ENCODE measurements at places on chromosomes 2 and 18.

- no peak for DNase-seq
Observed at GRCh38 chr18:42606886-42607495, 508.5 kb downstream of the RIT2 start.

GRCh38 chr2:190599546-190600220 lies 49.2 kb upstream of the NAB1 start:
- DNase-seq, result no peak

GRCh38 chr18:34928088-34928753 lies 113.0 kb upstream of the MAPRE2 start:
- no peak for DNase-seq

DNA sequence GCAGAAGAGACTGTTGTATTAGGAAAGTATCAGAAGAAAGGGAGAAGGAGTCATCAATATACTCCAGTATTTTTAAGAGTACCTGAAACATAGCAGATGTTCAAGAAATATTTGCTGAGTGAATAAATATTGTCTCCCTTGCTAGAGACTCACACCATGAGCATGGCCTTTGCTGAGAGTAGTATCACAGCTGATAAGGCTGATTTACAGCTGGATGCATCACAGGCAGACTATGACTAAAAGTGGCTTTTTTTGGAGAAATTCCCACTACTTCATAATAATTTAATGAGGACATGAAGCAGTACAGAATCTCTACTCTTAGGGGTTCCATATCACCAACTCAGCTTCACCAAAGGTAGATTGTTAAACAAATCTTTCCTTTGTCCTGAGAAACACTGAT lies 373.3 kb downstream of the RBM43 start:
- DNase-seq, result no peak

GRCh38 chr2:45577441-45577840 lies 33.6 kb downstream of the SRBD1 start:
- DNase-seq, result no peak

- DNase-seq, result no peak
Observed at GRCh38 chr2:66460031-66460430, 25.1 kb downstream of the MEIS1 start.

GRCh38 chr18:47100212-47100831 lies 50.0 kb downstream of the HDHD2 start:
- DNase-seq, result peak; percentile 26

DNA sequence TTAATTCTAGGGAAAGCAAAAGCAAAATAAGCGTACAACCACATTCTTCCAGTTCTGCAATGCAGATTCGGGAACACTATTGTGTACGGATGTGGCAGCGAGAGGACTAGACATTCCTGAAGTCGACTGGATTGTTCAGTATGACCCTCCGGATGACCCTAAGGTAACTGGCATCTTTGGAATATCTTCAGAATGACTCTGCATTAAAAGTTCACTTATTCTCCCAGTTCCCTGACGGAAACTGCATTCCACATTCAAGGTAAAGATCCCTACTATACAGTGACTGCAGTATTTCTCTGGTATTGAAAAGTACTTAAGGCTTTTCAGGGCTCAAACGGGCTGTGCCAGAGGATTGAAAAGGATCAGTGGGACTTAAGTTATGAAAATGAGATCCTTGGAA lies 10.9 kb downstream of the DDX18 start:
- no peak for DNase-seq

- DNase-seq, result no peak
Observed at GRCh38 chr2:67057901-67058703, 339.0 kb upstream of the ETAA1 start.

DNA sequence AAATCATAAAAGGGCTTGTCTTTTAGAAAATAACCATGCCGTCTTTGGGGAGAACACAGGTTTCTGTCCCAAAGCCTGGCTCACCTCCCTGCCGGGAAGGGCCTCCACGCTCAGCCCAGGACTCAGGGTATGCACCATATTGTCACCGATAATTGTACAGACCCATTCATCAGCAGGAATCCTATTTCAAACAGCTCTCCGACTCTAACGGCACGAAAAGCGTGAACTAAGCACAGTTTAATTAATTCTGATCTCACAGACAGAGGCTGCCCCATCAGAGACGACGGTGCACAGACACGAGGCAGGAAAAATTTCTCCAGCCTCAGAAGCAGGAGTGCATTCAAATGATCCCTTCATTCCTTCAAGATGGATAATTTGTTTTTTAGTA lies 276.2 kb downstream of the MYCN start:
- DNase-seq, result no peak

GRCh38 chr2:220033546-220033945 lies 406.1 kb downstream of the SLC4A3 start:
- DNase-seq, result no peak

- DNase-seq, result peak; percentile 26
Observed at GRCh38 chr2:20448246-20448976, 1.5 kb downstream of the RHOB start.

DNA sequence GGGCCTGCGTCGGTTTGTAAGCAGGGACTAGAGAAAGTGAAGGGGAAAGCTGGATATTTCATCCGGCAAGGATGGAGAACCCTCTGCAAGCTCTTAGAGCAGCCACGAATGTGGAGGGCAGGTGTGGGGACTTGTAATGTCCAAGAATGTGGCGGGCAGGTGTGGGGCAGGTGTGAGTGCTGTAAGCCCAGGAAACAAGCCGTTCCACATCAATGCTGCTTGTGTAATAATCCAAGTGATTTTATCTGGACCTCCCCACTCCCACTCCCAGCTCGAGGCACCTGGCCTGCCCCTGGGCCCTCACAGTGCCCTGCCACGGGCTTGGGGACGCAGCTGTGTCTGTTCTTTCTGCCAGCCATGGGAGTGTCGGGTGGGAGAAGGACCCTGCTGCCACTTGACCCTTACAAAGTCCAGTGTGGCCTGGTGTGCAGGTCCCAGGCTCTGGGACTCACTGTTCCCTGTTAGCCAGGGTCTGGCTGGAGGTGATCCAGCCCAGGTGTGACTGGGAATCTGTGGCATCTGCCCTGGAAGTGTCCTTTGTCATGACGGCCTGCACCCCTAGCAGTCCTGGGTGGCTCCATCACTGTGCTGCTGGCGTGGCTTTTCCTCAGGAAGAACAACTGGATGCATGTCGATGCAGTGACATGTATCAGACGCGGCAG lies 42.8 kb downstream of the SOX11 start:
- DNase-seq, result no peak

DNA sequence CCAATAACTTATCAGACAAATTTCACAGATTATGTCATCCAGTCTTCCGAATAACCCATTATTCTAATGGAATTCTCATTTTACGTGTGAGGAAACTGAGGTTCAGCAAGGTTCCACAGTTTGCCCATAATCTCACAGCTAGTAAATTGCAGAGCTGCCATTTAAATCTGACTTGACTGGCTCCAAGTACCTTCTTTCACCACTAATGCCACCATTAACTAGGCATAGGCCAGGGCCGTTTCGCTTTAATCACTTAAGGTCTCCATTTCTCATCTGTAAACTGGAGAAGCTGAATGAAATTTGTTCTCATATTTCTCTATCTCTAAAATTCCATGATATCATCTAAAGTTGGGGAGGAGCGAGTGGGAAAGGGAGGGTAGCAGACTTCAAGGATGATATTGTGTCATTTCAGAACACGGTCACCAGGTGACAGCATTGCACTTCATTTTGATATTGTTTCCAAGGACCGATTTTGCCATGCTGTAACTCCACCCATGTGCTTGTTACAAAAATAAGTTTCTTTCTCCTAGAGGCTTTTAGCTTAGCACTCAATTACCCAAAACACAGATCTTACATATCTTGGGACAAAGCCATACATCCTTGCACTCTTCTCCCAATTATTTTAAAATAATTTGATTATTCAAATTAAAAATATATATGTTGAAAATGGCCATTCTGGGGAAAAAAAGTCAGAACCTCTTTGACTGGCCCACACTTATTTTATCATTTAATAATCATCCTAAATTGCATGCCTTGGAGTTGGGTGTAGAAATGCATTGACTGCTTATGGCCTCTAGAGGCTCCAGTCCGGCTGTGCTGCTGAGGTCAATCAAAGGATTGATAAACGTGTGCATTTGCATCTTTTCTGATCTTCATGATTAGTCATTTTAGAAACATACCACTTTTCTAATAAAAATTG lies 123.8 kb downstream of the AKAIN1 start:
- DNase-seq, result peak; percentile 4

DNA sequence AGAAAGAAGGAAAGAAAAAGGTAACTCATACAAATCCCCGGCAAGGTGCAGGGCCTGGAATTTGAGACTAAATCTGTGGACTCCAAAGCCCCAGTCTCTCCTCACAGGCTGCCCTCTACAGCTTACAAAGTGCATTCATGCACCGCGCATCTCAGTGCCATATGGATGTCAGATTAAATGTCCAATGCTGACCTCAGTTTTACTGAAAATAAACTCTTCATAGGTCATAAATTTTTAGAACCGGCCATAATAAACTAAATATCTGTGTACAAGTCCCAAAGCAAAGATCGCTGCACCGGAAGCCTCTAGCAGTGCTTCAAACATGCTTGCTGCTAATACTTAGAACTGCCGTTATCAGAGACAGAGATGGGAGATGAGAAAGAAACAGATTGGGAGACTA lies 17.7 kb downstream of the ST6GAL2 start:
- DNase-seq, result no peak

GRCh38 chr2:73985308-73986084 lies 786 bp downstream of the TET3 start:
- DNase-seq, result peak; percentile 36

GRCh38 chr18:79867666-79868065 lies 69.9 kb downstream of the KCNG2 start:
- DNase-seq, result no peak

DNA sequence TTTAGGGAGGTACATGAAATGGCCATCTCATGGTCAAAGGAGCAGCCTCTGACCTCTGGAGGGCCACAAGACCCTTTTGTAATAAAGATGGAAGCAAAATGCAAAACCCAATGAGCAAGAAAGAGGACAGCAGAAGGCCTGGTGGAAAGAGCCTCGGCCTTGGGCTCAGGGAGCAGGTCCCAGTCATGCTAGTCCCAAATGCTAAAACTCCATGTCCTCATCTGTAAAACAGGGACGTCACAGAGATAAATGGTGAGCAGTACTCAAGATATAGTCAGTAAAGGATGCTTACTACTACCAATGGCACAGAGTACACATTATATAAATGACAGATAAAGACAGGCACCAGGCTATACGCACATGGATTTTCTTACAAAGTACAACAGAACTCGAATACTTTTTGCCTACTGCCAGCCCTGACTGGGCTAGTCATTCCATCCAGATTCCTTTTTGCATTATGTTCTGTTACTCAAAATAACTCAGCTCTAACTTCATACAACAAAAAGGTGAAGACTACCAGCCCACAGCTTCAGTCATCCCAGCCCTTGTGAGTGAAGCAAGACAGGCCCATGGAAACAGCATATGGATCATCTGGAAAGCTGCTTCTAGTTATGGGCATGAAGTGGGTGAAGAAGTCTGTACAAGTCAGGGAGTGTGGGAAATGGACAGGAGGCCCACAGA lies 64.9 kb upstream of the TFCP2L1 start:
- no peak for DNase-seq

GRCh38 chr2:100924122-100924519 lies 78.0 kb upstream of the RPL31 start:
- no peak for DNase-seq

DNA sequence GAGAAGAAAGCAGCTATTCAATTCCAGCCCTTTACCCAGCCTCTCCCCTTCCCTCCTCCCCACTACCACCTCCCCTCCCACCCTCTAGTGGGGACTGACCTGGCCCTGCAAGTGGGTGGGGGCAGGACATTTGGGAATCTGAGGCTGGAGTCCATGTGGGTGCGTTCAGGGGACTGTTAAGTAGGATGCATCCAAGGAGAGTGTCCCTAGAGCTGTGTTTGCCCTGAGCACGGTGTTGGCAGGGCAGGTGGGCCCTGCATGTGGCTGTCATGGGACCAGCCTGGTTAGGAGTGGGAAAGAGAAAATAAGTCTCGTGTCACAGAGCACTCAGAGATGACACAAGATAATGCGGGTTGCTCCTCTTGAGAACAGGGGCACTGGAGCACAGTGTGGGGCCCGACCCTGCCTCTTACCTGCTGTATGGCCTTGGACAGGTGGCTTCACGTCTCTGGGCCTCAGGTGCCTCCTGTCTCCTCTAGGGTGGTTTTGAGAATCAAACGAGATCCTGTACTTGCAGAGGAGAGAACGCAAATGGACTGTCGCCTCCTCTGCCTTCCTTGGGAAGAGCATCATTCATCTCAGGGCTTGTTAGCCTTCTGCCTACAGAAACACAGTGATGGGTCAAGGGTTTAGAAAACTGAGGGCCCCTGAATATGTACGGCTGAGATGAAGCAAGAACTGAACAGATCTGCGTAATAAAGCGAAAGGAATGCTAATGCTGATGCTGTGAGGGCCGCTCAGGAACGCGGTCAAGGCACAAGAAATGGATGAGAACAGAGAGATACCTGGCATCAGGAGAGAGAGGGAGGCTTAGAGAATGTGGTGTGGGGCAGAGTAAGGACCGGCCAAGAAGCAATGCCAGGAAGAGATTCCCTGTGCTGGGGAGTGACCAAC lies 187.7 kb upstream of the HAAO start:
- DNase-seq, result no peak

DNA sequence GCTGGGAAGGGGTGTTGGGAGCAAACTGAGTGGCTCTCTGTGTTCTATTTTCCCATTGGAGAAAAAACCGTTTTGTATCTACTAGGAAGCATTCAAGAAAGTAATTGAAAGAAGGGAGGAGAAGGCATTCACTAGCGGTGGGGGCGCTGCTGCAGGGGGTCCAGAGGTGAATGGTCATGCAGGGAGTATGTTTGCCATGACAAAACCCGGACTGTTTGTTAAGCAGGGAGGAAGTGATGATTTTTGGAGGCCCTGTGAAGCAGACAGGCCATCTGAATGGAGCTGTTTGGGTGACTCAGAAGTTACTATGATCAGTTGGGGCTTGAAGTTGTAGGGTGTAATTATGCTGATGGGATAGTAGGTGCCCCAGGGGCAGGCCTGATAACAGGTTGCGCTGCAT lies 7.0 kb downstream of the TAF4B start:
- DNase-seq, result no peak

DNA sequence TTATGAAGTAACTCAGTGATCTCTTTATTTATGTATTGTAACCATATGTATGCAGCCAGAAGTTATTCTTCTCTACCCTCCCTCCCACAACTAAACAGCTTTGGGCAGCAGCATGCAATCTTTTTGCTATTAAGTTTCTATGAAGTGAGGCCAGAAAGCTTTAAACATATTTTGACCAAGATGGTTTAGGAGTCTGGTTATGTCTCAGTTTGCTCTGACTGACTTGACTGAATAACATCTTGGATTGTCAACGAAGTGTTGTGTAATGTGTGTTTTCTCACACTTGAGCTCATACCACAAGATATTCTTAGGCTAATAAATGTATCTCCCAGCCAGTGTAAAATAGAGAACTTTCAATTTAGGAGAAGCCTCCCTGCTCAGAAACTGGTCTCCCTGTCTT lies 104.3 kb downstream of the TTC27 start:
- DNase-seq, result no peak
